ENCODE measurements at places on chromosomes 13 and 19. TPM values are rescaled to one million over a fixed set of nuclear protein-coding genes. Genes with fewer than 3 reads are reported as not detected.

Gene C5AR2
- not detected for total RNA-seq

Gene CNN1
- total RNA-seq = 148 TPM

Gene ONECUT3
- total RNA-seq = not detected

GRCh38 chr13:80133631-80134261 is 207.2 kb downstream of the SPRY2 start:
- DNase-seq = no peak

DNA sequence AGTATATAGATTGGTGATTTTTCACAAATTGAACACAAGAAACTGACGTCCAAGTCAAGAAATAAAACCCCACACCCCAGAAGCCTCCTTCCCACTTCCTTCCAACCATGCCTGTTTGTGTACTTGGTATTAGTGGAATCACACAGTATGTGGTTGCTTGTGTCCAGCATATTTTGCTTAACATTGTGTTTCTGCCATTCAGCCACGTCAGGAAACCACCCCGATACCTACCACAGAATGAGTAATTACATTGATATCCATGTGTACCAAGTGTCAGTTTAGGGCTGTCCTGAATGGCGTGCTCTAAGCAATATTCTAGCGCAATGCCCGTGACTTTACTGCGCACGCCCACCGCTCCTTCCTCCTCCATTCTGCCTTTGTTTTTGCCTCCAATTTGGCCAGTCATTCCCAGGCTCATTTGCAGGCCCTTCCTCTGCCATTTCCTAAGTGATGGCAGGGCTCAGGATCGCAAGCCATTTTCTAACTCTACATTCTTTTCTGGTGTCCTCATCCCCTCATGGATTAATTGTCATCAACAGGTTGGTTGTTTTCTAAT is 25.9 kb upstream of the MPHOSPH8 start:
- DNase-seq = no peak

DNA sequence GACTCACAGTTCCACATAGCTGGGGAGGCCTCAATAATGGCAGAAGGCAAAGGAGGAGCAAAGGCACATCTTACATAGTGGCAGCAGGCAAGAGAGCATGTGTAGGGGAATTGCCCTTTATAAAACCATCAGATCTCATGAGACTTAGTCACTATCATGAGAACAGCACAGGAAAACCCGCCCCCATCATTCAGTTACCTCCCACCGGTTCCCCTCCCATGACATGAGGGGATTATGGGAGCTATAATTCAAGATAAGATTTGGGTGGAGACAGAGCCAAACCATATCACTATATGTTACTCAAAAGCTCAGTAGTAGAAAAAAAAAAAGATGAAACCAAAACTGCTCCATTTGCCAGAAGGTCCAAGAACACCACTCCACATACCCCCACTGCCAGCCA is 58.5 kb downstream of the DNAJC15 start:
- peak; percentile 34 for DNase-seq

DNA sequence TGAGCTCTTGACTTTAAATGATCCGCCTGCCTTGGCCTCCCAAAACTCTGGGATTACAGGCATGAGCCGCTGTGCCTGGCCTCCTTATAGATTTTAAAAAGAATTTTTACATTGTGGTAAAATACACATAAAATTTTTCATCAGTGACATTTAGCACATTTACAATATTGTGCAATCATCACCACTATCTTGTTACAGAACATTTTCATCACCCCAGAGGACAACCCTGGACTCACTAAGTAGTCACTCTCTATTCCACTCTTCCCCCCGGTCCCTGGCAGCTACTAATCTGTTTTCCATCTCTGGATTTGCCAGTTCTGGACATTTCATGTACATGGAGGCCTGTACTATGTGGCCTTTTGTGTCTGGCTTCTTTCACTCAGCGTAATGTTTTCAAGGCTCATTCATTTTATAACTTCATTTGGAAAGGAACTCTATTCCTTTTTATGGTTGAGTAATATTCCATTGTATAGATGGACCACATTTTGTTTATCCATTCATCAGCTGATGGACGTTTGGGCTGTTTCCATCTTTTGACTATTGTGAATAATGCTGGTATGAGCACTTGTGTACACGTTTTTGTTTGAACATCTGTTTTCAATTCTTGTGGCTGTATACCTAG is 19.9 kb downstream of the MEGF8 start:
- DNase-seq = peak; percentile 86

GRCh38 chr13:50915565-50915964 is 6.0 kb downstream of the RNASEH2B start:
- no peak for DNase-seq

GRCh38 chr19:13260883-13261653 is 110.9 kb downstream of the IER2 start:
- DNase-seq = peak; percentile 58

Measured in fibroblast of villous mesenchyme (primary cell).